ENCODE measurements at places on chromosomes 16 and 17.

- peak; percentile 63 for DNase-seq
Observed at GRCh38 chr16:3050487-3050886, 4.1 kb downstream of the MMP25 start.

DNA sequence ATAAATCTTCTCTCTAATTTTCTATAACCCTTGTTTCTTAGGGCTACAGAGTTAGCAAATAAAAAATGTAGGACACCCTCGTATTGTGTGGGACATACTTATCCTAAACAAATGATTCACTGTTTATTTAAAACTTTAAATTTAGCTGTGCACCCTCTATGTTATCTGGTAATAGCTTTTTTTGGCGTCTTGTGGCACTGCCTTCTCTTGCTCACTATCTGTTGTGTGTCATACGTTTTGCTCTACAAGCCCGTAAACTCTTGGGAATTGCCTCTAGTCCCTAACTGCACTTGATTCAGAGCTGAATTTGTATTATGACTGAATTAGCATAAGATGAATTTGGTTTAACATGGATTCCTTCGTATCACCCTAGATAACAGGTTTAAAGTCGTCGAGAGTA lies 144.3 kb upstream of the MYOCD start:
- DNase-seq: no peak

DNA sequence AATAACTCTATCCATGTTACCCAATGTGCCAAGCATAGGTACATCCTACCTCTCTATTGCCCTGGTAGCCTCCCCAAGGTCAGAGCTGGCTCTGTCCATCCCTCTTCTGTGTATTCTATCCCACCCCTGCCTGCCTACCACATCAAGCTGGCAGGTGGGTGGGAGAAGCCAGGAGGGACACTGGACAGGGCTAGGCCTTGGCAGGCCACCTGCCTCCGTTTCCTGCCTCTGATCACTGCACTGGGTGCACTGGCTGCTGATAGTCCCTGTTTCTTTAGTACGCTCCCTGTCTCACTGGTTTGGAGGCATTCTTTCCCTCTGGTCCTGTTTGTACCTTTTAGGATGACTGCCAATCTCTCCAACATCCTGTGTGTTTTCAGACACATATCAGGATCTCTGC lies 12.7 kb downstream of the TK2 start:
- no peak for DNase-seq

DNA sequence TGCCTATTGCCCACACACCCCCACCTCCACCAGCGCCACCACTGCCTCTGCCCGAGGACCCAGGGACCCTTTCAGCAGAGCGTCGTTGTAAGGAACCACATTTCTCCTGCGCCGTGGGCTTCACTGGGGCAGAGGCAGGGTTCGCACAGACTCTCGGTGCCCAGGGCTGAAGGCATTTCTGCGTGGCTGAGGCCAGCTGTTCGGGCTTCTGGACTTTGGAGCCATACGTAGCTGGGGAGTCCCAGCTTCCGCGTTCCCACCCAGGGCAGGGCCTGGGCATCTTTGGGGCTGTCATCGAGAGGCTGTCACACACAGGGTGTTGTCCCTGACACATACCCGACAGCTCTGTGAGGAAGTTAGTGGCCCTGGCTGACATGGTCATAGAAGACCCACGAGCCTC lies 16.0 kb upstream of the SMIM5 start:
- no peak for DNase-seq

- DNase-seq: no peak
Observed at GRCh38 chr16:68155425-68155824, 70.3 kb downstream of the NFATC3 start.

DNA sequence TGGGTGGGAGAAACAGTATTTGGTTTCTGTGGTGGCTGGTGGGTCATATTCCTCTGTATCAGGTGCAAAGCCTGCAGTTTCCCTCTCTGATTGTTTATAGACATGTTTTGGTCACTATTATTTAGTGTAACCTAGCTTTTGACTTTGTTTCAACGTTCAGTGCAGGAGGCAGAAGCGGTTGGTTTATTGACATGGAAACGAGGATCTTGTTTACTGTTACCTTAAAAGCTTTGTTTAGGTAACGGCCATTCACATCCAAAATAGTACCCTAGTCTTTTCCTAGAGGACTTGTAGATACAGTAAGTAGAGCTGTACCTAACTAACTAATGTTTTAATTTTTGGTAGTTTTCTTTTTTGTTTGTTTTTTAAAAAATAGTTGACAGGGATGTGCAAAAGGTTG lies 3.5 kb downstream of the MSI2 start:
- no peak for DNase-seq

DNA sequence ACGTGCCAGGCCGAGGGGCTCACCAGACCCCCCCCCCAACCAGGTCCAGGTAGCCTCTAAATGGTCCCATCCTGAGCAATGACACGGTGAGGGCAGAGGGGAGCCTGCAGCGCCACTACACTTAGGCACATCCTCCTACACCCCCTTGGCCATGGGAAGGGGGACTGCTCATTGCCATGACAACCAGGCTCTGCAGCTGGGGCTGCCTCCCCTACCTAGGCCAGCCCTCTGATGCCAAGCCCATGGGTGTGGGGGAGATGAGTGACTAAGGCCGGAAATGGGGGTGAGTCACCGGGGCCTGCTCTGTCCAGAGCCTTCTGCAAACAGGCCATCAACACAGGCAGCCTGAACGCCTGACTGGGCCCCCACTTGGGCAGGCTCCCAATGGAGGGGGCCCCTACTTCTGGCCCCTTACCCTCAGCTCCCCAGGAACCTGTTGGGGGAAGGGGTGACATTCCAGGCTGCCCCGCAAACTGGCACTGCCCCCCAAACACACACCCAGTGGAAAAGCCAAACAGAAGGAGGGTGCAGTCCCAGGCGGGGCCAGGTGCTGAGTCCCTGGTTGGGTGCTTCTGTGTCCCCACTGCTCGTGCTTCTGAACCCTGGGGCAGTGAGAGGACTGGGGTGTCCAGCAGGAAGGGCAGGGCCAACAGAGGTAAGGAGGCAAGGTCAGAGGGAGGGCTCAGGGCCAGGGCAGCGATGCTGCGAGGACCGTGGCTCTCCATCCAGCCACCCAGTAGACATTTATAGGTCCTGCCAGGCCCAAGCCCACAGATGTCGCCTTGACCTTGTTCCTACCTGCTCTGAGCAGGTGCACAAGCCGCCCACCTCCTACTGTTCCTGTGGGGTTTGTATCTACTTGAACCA lies 8.2 kb downstream of the PLCD3 start:
- DNase-seq: peak; percentile 98

GRCh38 chr17:77096570-77097214 lies 44.1 kb upstream of the SEC14L1 start:
- DNase-seq: peak; percentile 48

DNA sequence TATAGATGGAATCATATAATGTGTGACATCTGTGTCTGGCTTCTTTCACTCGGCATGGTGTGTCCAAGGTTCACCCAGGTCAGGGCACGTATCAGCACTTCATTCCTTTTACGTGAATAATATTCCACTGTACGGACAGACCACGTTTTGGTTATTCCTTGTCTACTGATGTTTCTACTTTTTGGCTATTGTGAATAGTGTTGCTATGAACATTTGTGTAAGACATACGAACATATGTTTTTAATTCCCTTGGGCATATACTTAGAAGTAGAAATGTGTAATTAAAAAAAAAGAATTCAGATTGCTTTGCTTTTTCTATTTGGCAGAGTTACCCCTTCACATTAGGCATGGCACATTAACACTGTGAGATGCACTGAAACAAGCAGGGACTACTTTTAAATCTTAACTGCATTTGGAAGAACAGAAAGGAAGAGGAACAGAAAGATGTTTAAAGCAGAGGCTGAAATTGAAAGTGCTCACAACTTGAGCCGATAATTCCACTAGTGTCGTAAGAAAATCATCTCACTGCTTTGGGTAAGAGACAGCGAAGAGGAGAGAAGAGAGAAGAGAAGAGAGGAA lies 105.3 kb downstream of the VPS53 start:
- DNase-seq: no peak

- DNase-seq: peak; percentile 1
Observed at GRCh38 chr16:7086822-7087616, 245.6 kb upstream of the RBFOX1 start.

DNA sequence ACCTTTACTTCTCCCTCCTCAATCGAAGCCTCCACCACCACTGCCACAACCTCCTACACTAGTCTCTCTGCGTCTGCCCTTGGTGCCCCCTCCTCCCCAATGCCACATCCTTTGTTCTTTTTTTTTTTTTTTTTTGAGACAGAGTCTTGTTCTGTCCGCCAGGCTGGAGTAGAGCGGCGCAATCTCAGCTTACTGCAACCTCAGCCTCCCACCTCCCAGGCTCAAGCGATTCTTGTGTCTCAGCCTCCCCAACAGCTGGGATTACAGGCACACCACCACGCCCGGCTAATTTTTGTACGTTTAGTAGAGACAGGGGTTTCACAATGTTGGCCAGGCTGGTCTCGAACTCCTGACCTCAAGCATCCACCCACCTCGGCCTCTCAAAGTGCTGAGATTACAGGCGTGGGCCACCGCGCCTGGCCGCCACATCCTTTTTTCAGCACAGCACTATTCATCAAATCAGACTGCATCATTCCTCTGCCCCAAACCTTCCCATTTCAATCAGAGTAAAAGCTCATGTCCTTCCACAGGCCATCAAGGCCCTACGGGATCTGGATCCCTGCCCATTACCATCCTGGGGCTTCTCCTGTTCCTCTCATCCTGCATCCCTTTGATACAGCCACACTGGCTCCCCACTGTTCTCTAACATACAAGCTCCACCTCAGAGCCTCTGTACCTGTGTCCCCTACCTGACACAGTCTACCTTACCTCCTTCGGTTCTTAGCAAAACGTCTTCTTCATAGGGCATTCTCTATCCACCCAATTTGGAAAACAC lies 2.0 kb downstream of the KLHL11 start:
- DNase-seq: no peak

GRCh38 chr16:59432896-59433295 lies 698.8 kb upstream of the GOT2 start:
- DNase-seq: no peak

- DNase-seq: no peak
Observed at GRCh38 chr16:83925957-83926725, 26.9 kb upstream of the OSGIN1 start.

DNA sequence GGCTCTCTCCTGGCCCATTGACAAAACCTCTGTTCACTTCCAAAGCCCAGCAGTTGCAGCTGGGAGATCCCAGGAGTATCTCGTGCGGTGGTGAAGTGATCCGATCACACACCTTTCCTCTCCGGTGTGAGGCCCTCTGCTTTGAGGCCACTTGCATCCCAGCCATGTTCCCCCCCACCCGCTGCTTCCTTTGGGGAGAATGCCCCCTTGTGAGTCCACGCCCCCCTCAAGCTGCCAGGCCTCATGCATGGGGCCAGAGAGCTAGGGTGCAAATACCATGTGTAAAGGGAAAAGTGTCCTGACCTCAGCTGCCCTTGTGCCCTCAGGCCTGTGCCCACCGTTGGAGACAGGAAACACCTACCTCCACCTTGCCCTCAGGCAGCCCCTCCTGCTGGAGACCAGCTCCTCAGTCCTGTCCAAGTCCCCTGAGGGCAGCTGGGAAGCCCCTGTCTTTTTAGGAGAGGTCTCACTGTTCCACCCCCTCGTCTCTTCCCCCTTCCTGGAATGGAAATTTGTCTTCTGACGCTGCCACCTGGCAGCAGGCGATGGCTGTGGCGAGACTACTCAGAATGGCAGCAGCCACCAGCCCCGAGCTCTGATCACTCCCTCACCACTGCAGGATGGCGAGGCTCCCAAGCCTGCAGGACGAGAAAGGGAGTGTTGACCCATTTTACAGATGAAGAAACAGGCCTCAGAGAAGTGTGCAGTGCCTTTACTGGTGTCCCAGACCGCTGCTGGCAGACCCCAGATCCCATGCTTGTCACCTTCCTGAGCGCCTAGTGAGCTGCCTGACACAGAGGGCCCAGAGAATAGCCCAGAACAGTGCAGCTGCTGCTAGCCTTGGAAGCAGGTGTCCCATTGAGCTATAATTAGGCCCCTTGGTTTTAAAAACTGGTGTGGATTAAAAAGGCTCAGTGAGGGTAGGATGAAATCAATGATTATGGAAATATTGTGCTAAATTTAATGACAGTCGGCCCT lies 120.6 kb upstream of the CACNG5 start:
- DNase-seq: no peak

All from NB4 (cell line).